RWPE2 (cell line): ENCODE measurements at places on chromosomes 3 and 15.

GRCh38 chr15:66290007-66290406, 3.4 kb upstream of the DIS3L start:
- H3K27me3 ChIP-seq: no peaks in the 10 kb centered on the region
- H3K27ac ChIP-seq: no peak overlapping the region
- H3K36me3 ChIP-seq: peaks cover 1% of the 10 kb centered on the region
- no peak for DNase-seq
- H3K4me3 ChIP-seq: no peak overlapping the region

DNA sequence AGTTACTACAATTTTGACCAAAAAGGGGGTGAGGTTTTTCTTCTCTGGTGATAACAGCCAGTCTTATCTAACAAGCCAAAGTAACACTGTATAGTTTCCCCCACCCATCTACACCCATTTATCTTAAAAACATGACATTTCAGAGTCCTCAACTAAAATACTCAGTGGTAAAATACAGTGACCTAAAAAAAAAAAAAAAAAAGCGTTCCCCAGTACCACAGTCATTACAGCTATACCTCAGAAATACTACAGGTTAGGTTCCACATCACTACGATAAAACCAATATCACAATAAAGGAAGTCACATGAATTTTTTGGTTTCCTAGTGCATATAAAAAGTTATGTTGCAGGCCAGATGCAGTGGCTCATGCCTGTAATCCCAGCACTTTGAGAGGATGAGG, 13.8 kb downstream of the DENND4A start:
- DNase-seq: no peak
- H3K27me3 ChIP-seq: no peaks in the 10 kb centered on the region
- H3K36me3 ChIP-seq: no peaks in the 10 kb centered on the region; the same call in 1 of the 2 replicates

- no peaks in the 10 kb centered on the region for H3K27me3 ChIP-seq
- H3K36me3 ChIP-seq: no peaks in the 10 kb centered on the region
- H3K27ac ChIP-seq: no peak overlapping the region
- peaks cover 5% of the 10 kb centered on the region for H3K4me1 ChIP-seq
- H3K4me3 ChIP-seq: no peak overlapping the region
Observed at GRCh38 chr3:186815435-186815834, 9.2 kb upstream of the RFC4 start.

DNA sequence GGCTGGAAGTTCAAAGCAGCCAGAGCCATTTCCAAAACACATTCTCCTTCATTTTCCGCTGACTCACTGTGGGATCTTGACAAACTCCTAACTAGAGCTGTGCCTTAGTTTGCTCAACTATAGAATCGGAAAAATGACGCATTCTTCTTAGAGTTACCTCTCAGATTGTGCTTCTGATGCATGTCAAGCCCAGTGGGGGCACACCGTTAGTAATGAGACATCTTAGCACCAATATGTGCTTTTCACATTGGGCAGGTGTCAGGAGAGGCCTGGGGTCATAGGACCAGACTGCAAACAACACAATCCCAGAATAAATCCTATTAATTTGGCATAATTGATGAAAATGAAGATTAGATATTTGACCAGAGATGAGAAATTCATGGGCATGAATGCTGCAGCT, 71.3 kb upstream of the UBE3A start:
- no peak for DNase-seq
- H3K27ac ChIP-seq: no peak overlapping the region
- peaks cover 7% of the 10 kb centered on the region for H3K27me3 ChIP-seq
- H3K4me1 ChIP-seq: no peaks in the 10 kb centered on the region

GRCh38 chr3:13709706-13710105, 160.8 kb downstream of the FBLN2 start:
- DNase-seq: peak; percentile 9
- H3K27ac ChIP-seq: no peak overlapping the region
- H3K36me3 ChIP-seq: no peaks in the 10 kb centered on the region

DNA sequence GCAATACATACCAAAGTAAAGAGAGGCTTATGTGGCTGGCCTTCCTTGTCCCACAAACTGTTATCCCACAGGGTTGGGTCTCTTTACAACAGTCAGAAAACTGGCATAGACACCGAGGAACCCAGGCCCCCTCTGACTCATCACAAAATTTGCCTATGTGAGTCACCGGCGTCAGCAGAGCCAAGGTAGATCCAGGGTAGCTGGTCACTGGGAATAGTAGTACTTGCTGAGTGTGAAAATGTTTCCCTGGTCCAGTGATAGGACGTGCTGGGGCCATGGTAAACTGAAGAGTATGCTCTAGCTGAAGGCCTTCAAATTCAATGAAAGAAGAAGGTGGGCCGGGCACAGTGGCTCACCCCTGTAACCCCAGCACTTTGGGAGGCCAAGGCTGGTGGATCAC, 27.1 kb upstream of the SKIL start:
- no peaks in the 10 kb centered on the region for H3K27me3 ChIP-seq
- no peaks in the 10 kb centered on the region for H3K36me3 ChIP-seq
- H3K4me3 ChIP-seq: no peak overlapping the region

DNA sequence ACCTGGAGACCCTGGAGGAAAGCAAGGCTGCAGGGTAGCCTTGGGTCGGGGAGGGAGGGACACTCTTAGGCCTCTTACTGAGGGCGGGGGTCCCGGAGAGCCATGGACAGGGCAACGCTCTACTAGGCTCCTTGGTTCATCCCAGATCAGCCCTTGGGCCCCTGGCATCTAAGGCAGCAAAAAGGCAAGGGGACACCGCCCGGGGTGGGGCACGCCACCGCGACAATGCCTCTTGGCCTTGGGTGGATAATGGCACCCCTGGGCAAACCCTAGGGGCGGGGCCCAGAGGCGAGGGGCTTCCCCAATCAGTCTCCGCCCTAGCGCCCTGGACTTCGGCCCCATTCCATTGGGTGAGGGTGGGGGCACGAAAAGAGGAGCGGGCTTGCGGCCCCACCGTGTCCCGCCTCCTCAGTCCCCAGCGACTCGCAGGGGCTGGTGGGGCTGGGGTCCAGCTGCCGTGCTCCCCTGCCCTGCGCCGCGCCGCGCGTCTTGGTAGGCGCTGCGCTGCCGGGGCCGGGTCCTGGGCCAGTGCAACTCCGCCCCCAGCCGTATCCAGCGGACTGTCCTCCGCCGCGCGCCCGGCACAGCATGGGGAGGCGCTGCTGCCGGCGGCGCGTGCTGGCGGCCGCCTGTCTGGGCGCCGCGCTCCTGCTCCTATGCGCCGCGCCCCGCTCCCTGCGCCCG, at the start of gene CHST13:
Gene CHST13, plus strand, starts transcription at position 411 of the 684 bp plus-strand sequence. Its CDS starts 178 bp downstream, at position 589.
- H3K4me1 ChIP-seq: no peaks in the 10 kb centered on the region
- DNase-seq: no peak
- H3K4me3 ChIP-seq: peak within 1 kb of the TSS; percentile 32
- H3K36me3 ChIP-seq: no peaks in the 10 kb centered on the region

DNA sequence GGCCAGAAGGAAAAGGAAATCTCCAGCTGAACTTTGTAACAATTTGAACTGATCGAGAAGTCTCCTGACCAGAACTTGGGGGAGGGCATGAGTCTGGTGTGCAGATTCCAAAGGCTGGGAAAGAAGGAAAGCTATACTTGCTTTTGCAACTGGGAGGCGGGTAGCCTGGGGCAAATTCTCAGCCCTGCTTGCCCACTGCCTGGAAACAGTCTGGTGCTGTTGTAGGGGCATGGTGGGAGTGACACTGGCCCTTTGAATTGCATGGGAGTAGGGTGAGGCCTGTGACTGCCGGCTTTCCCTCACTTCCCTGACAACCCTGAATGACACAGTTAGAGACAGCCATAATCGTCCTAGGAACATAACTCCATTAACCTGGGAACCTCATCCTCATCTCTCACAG, 114.0 kb upstream of the POU1F1 start:
- no peak for DNase-seq
- no peak overlapping the region for H3K4me3 ChIP-seq
- H3K27ac ChIP-seq: no peak overlapping the region

DNA sequence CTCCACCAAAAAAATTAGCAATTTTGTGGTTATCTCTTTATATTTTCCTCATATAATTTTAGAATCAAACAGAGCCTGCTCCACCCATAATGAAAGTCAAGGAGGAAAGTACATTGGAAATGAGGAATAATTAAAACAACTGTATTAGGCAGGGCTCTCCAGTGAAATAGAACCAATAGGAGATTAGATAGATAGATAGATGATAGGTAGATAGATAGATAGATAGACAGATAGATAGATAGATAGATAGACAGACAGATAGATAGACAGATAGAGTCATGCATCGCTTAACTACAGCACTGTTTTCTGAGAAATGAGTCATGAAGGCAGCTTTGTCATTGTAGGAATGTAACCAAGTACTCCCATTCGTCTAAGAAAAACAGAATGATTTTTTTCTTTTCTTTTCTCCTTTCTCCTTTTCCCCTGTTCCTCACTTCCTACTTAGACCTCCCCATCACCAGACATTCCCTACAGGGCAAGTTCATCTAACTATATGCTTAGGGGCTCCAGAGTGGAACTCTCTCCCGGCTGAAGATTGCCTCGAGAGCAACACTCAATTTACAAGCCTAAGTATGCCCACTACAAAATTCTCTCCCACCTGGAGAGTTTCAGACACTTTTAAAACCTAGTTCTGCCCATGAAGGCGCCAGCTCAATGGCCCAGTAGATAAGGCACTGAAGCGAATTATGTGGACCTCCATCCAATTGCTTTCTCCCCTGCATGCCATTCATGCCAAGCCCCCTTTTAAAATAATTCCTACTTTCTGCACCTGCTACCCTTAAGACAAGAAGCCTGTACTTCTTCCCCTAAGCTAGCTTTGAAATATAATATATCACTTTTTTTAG, 53.3 kb upstream of the LIPC start:
- H3K4me1 ChIP-seq: no peaks in the 10 kb centered on the region
- no peaks in the 10 kb centered on the region for H3K27me3 ChIP-seq
- H3K36me3 ChIP-seq: no peaks in the 10 kb centered on the region
- no peak overlapping the region for H3K4me3 ChIP-seq
- no peak for DNase-seq

DNA sequence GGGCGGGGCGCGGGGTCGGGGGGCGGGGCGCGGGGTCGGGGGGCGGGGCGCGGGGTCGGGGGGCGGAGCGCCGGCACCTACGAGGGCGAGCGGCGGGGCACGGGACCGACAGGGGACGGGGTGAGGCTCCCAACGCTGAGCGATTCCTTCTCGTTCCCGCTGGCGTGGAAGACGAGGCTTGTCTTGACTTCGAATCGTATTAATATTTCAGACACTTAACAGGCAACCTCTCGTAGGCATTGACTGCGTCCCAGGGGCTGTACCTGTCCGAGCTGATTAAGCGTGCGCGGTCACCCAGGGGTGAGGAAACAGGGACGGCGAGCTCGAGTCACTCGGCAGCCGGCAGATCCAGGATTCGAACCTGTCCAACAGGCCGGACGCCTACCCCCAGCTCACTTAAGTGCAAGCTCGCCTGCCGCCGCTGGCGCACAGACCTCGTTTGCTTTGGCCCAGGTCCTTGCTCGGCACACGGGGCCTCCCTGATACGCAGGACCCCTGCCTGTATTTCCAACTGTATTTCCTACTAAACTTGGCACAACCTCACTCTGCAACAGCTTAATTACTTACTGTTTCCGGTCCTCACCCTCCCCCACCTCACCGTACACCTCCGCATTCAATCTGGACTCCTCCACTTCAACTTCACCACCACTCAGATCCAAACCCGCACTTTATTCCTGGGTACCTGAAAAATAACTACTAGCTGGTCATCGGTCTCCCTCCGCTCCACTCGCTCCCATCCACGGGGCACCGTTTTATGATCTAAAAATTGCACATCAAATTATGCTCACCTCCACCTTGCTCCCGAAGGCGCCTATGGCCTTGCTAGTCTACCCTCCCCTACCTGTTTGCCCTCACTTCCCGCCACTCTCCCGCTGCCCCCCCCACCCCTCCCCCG, 722 bp upstream of the ZXDC start:
- no peaks in the 10 kb centered on the region for H3K27me3 ChIP-seq
- peak overlapping the region; percentile 43 for H3K4me3 ChIP-seq
- H3K36me3 ChIP-seq: peaks cover 16% of the 10 kb centered on the region
- H3K4me1 ChIP-seq: peaks cover 17% of the 10 kb centered on the region

DNA sequence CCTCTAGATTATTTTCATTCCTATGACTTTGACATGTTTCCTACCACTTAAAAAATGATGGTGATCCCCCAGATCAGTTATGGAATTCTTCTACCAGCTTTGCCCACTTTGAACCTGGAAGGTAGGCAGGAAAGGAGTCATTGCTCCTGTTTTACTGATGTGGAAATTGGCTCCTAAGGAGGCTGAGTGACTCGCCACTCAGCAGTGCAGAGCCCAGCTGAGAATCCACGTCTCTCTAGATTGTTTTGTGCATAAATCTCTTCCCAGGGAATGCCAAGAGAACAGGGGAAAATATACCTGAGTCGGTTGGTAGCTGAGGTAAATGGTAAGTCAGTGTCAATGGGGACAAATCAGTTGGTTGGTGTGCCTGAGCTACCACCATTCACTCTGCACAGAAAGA, 4.7 kb downstream of the LTF start:
- no peaks in the 10 kb centered on the region for H3K36me3 ChIP-seq
- no peak overlapping the region for H3K27ac ChIP-seq
- no peak overlapping the region for H3K4me3 ChIP-seq
- no peak for DNase-seq

DNA sequence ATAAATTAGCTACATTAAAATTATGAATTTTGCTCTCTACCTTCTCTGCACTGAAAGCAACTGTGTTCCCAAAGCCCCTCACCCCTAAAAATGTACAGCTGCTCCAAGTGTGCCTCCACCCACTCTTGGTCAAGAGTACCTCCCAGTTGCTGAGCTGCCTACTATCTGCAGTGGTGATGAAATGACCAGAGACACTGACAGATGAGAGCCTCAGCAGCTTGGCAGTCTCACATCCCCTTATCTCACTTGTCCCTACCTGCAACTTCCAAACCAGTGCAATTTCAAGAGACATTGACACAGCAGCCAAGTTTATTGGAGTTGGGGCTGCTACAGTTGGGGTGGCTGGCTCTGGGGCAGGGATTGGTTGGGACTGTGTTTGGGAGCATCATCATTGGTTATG, 52.2 kb upstream of the COL6A5 start:
- no peak overlapping the region for H3K27ac ChIP-seq
- no peak for DNase-seq
- H3K4me1 ChIP-seq: no peaks in the 10 kb centered on the region
- no peaks in the 10 kb centered on the region for H3K36me3 ChIP-seq
